ENCODE measurements at places on chromosomes 1 and 21.

DNA sequence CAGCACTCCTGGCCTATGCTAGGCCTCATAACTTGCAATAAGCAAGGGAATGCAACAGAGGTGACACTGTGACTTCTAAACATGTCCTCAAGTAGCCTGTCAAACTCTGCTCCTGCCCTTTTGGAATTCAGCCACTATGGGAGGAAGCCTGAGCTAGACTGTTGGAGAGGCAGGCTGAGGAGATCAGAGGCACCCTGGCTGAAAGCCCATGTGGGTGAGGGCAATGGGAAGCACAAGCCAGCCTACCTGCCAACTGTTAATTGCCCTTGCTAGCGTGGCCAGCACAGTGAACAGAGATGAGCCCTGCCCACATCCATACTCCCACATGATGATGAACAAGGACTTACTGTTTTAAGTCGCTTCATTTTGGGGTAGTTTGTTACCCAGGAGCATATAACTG lies 17.7 kb downstream of the GNB1 start:
- no peak for DNase-seq

DNA sequence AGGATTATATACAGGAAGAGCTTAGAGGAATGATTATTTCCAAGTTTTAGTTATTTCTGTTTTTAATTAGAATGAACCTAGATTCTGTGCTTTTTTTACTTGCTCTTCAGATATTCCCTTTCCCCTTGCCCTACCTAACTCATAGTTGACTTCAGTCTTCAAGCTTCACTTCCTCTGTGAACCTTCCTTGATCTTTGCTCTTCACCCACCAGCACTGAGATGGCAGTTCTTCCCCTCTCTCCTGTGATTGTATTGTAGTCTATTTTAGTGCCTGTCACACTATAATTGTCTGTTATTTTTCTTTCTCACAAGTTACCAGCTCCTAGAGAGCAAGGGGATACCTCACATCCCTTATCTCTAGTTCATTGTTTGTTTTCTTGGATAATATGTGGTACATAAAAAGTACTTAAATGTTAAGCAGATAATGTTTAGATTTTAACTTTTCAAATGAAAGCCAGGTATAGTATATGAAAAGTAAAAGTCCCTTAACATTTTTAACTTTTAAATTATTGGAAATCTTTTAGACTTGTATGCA lies 33.2 kb downstream of the KCTD3 start:
- no peak for DNase-seq

DNA sequence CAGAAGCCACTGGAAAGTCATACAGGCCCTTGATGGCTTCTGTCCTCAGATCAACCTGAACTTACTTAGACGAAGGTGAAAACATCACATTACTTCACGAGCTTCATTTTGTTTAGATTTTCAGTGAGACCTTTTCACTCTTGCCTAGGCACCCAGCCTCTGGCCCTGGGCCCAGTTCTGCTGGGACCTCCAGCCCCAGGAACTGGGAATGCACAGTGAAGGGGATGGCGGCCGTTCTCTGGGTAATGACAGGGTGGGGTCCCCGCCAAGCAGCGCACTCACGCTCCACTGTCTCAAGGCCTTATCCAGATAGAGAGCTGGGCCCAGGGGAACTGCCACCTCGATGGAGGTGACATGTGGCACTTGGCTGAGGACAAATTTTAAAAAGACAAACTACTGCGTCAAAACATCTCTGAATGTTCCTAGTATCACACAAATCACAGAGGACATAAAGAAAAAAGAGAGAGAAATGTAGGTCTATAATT lies 54.8 kb downstream of the NPHP4 start:
- no peak for DNase-seq

DNA sequence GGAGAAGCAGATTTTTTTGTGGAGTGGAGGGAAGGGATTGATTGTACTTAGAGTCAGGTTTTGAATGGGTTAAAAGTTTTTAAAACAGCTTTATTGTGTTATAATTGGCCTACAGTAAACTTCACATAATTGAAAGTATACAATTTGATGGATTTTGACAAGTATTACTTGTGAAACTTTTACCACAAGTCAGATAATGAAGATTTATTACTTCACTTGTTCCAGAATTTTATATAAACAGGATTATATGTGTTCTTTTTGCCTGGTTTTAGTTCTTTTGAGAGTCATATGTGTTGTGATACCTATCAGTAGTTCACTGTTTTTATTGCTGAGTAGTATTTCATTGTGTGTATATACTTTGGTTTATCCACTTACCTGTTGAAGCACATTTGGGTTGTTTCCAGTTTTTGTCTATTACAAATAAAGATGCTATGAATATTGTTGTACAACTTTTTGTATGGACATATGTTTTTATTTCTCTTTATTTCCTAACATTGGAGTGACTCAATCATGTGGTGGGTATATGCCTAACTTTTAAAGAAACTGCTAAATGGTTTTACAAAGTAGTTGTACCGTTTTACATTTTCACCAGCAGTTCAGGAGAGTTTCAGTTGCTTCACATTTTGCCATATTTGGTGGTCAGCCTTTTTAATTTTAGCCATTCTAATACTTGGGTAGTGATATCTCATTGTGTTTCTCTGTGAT lies 71.0 kb downstream of the DYRK1A start:
- no peak for DNase-seq

GRCh38 chr1:22625262-22625925 lies 11.0 kb upstream of the C1QA start:
- no peak for DNase-seq

DNA sequence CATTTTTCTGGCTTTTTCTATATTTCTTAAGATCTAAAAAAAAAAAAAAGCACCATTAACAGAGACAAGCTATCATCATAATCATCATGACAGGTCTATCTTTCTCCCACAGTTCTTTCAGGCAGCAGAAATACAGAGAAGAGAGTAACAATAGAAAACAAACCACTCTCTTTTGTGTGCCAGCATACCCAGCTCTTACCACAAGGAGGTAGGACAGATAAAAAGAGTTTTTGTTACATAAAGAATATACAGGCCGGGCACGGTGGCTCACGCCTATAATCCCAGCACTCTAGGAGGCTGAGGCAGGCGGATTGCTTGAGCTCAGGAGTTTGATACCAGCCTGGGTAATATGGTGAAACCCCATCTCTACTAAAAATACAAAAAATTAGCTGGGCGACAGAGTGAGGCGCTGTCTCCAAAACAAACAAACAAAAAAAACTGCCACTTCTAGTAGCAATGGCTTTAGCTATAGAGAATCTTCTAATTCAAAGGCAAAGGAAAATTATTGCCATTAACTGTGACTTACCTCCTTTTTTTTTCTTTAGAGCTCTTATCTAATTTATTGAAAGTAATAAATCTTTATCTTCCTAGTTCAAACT lies 39.7 kb downstream of the ANKRD13C start:
- DNase-seq: no peak

DNA sequence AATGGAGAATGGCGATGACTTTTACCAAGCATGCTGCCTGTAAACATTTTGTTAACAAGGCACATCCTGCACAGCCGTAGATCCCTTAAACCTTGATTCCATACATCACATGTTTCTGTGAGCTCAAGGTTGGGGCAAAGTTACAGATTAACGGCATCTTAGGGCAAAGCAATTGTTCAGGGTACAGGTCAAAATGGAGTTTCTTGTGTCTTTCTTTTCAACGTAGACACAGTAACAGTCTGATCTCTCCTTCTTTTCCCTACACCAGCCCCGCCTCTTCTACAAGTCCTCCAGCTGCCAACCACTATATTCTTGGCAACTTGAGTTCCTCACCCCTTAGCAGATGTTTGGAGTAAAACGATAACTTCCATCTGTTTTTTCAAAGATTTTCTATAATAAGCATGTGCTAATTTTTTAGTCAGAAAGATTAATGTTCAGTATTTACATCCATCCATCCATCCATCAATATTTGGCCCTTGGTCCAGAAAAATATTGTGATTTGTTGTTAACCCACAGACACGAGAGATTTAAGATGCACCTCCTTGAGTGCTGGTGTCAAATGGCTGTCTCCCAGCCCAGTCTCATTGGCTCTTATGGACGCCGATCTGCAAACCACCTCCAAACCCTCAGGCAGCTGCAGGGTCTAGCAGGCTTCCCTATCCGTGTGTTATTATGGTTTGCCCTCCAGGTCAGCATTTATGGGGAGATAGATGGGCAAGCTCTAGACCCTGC lies 3.8 kb downstream of the DNALI1 start:
- DNase-seq: no peak

GRCh38 chr1:108722292-108722691 lies 9.6 kb downstream of the FNDC7 start:
- no peak for DNase-seq

GRCh38 chr1:64427879-64428278 lies 42.0 kb upstream of the CACHD1 start:
- DNase-seq: no peak

DNA sequence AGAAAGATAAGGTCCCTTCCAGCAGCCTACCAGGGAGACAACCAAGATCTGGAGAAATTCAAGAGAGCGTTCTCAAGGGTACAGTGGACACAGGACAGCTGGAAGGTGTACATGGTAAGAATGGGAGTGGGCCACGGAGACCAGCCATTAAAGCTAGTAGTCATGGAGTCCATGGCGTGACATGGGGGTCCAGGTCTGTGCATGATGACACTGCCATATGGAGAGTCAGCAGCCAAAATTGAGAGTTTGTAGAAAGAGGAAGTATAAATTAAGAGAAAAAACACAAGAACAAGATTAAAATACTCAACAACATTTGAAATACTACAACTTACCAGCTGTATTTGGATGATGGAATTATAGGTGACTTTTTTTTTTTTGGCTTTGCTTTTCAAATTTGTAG lies 7.9 kb upstream of the LORICRIN start:
- no peak for DNase-seq

- DNase-seq: no peak
These were observed 27.4 kb downstream of the KCNJ15 start for GRCh38 chr21:38284216-38284615.

DNA sequence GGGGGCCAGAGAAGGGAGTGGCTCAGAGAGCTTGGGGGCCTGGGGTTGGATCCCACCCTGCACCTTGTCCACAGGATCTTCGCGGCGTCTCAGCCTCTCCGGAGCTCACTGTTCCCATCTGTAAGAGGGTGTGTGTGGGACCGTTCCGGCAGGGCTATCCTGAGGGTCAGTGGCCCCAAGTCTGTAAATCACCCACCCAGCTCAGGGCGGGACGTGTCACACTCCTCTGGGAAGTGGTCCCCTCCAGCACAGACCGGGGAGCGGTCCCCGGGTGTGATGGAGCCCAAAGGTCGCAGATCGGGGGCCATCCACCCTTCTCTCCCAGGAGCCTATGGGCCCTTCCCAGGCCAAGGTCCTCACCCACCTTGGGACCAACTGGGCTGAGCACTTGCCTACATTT lies 40.0 kb downstream of the KCNAB2 start:
- no peak for DNase-seq

GRCh38 chr1:10635992-10636391 lies 160.5 kb downstream of the CASZ1 start:
- DNase-seq: no peak

GRCh38 chr1:19650416-19651140 lies 6.5 kb downstream of the NBL1 start:
- no peak for DNase-seq
